ENCODE measurements at places on chromosomes 16 and 17. TPM values are rescaled to one million over a fixed set of nuclear protein-coding genes. Genes with fewer than 3 reads are reported as not detected.

Gene ASPA
- total RNA-seq = not detected

Gene GCGR
- 0.15 TPM for total RNA-seq

Gene EPN3
- 2.0 TPM for total RNA-seq

Gene TM4SF5
- total RNA-seq = not detected

Gene CLDN7
- 0.51 TPM for total RNA-seq

Gene CBFB
- total RNA-seq = 94.8 TPM

Gene GPRC5C
- total RNA-seq = 125 TPM

Gene ZNF232
- 14.2 TPM for total RNA-seq

Gene HASPIN
- total RNA-seq = 2.4 TPM

Gene PRSS8
- 11.6 TPM for total RNA-seq
